ENCODE measurements at places on chromosomes 6 and 20.

DNA sequence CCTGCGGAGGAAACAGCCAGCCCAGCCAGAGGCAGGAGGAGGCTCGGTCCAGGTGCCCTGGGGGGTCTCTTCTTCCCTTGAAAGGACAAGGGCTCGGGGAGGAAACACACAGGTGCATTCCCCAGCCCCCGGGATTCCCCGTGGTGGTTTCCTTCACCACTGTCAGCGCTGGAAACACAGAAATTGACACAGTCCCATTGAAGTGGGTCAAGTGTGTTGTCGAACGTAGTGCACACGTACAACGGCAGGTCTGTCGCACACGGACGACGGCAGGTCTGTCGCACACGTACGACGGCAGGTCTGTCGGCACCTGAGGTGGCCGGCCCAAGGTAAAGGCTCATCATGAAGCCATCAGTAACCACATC, 80.9 kb downstream of the DLL1 start:
- DNase-seq = no peak

GRCh38 chr6:74731204-74731603, 474.6 kb downstream of the COL12A1 start:
- DNase-seq = no peak

DNA sequence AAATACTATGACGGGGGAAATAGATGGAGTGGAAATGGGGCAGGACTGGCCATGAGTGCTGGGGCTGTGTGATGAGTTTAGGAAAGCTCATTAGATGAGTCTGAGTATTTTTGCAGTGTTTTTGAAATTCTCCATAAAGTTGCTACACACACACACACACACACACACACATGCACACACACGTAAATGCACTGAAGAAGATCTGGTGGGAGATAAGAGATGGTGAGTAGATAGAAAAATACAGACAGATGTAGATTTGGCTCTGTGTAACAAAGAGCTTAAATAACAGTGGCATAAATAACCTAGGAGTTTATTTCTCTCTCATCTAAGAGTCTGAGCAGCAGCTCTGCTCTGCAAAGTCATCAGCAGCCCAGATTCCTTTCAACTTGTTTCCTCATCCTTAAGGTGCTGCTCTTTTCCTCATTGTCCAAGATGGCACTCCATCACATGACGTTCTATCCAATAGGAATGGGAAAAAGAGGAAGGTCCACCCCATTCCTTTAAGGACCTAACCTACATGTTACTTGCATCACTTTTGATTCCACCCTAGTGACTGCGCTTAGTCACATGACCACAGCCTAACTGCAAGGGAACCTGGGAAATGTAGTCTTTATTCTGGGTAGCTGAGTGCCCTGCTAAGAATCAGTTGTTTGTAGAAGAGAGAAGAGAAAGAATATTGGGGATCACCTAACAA, 76.4 kb downstream of the EYA2 start:
- no peak for DNase-seq

DNA sequence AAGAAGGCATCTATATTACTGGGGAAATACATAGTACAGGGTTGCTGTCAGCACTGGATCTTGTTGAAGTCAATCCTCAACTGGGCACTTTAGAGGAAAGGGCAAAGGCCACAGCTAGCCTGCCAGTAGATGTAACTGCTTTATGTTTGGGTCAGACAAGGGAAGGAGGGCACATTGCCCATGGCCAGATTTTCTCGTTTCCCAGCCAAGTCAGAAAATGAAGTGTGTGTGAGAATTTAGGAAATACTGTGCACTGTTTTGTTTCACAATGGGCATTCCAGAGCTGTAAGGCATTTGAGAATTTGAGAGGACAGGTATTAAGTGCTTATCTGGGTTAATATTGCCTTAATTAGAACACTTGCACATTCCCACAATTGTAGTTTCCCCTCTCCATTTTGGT, 183.9 kb upstream of the MCHR2 start:
- DNase-seq = no peak

GRCh38 chr6:145562771-145563615, 172.3 kb downstream of the EPM2A start:
- no peak for DNase-seq

DNA sequence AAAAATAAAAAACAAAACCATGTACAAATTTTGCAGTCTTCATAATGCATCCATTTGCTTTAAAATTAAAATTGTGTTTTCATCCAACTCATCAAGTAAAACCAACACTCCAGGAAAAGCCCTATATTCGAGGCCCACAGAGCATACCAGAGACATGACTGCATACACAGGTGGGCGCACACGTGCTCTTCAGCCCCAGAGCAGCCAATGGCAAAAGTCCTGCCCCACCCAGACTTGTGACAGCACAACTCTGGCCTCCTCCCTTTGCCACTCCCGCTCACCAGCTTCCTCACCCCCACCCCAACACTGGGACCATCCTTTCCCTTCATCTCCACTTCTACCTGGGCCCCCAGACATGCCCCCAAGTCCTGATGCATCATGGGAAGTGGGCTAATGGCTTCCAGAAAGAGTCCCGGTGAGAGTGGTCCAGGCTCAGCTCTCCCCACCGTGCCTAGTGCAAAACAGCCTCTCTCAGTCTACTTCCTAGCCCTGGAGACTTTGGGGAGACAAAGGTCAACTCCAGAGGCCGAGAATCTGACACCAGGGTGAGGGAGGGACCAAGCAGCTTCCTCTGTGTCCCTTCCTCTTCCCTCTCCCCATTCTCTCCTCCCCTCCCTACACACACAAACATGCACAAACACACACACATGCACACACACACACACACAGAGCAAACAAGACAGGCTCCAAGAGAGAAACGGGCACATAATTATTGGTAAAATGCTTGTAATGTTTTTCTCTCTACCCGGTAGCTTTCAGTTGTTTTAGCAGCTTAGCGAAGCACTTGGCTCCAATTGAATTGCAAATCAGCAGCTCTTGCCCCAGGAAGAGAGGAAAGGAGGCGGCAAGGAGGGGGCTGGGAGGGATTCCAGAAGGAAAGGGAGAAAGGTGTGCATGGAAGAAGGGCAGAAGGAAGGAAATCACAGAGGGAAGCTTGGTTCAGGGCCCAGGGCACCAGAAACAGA, 14.3 kb downstream of the GRM4 start:
- no peak for DNase-seq

- DNase-seq = no peak
Observed at GRCh38 chr20:2867081-2867864, 6.0 kb upstream of the PTPRA start.

DNA sequence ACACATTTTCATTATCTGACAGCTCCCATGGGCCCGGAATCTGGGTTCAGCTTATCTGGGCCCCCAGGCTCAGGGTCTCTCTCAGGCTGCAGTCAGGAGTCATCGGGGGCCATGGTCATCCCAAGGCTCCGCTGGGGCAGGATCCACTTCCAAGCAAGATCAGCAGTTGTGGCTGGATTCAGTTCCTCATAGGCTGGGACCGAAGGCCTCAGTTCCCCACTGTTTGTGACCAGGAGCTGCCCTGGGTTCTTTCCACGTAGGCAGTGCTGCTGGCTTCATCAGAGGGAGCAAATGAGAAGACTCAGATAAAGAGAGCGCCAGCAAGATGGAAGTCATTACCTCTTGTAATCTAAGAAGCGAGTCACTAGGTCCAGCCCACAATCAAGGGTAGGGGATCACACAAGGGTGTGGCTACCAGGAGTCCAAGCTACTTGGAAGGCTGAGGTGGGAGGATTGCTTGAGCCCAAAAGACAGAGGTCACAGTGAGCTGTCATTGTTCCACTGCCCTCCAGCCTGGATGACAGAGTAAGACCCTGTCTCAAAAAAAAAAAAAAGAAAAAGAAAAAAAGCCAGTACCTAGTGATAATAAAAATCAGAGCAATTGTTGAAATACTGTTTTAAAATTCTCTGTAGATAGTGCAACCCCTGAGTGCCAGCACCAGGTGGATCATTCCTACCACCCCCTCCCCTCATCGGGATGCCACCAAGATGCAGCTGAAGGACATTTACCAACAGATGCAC, 162.7 kb downstream of the NFATC2 start:
- DNase-seq = no peak

- no peak for DNase-seq
Observed at GRCh38 chr6:69865126-69865525, 1.2 kb upstream of the COL19A1 start.

GRCh38 chr6:139030228-139030963, 1.9 kb downstream of the ABRACL start:
- no peak for DNase-seq

GRCh38 chr6:127637830-127638409, 60.9 kb downstream of the C6orf58 start:
- no peak for DNase-seq

- DNase-seq = no peak
Observed at GRCh38 chr6:118876814-118877213, 17.1 kb upstream of the ASF1A start.

Data from activated CD4-positive, CD25-positive, alpha-beta regulatory T cell (primary cell).